ENCODE measurements at places on chromosomes 5 and 9. TPM values are rescaled to one million over a fixed set of nuclear protein-coding genes. Genes with fewer than 3 reads are reported as not detected.
A peak's percentile ranks its signal among the peaks of the same experiment; 100 is the strongest.

GRCh38 chr5:59807806-59808205 is 85.7 kb downstream of the PDE4D start:
- H3K36me3 ChIP-seq, result no peaks in the 10 kb centered on the region
- no peak for DNase-seq
- H3K4me1 ChIP-seq, result no peaks in the 10 kb centered on the region
- no peak overlapping the region for H3K27ac ChIP-seq
- peaks cover 9% of the 10 kb centered on the region for H3K27me3 ChIP-seq

GRCh38 chr5:30878746-30879145 is 314.7 kb upstream of the CDH6 start:
- H3K36me3 ChIP-seq, result no peaks in the 10 kb centered on the region
- H3K4me3 ChIP-seq, result no peak overlapping the region
- H3K27me3 ChIP-seq, result no peaks in the 10 kb centered on the region

DNA sequence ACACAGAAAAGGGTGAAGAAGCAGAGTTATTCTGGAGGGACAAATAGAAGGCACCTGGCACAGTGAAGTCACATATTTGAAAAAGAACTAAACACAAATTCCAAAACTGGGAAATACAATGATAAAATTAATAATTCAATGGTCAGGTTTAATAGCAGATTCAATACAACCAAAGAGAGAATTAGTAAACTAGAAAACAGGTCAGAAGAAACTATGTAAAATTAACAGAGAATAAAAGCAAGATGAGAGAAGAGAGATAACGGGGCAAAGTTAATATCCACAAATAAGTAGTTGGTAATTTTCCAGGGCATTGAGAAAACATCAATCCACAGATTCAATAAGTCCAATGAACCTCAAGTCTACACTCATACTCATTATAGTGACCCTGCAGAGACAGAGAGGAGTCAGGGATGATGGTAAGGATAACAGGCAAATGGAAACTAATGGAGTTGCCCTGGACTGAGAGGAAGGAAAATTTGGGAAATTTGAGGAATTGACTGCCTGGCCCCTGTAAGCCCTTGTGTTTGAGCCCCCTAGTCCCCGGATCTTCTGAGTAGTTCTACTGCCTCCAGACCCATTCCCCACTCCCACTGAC is 8.3 kb upstream of the ERGIC1 start:
- H3K36me3 ChIP-seq, result no peaks in the 10 kb centered on the region
- peaks cover 3% of the 10 kb centered on the region for H3K4me1 ChIP-seq
- no peak for DNase-seq
- H3K27ac ChIP-seq, result no peak overlapping the region

- DNase-seq, result peak; percentile 28
- H3K27ac ChIP-seq, result no peak overlapping the region
- H3K27me3 ChIP-seq, result no peaks in the 10 kb centered on the region
- H3K4me1 ChIP-seq, result no peaks in the 10 kb centered on the region
- peaks cover 5% of the 10 kb centered on the region for H3K36me3 ChIP-seq
- H3K4me3 ChIP-seq, result no peak overlapping the region
Observed at GRCh38 chr5:128378196-128378595, 159.8 kb downstream of the FBN2 start.

- peaks cover 13% of the 10 kb centered on the region for H3K4me1 ChIP-seq
- H3K27me3 ChIP-seq, result no peaks in the 10 kb centered on the region
- H3K4me3 ChIP-seq, result no peak overlapping the region
- no peak for DNase-seq
Observed at GRCh38 chr5:10017786-10018185, 231.9 kb downstream of the ATPSCKMT start.

- no peak overlapping the region for H3K27ac ChIP-seq
- no peaks in the 10 kb centered on the region for H3K27me3 ChIP-seq
- no peak for DNase-seq
- H3K36me3 ChIP-seq, result no peaks in the 10 kb centered on the region
Observed at GRCh38 chr5:56326116-56326515, 93.0 kb upstream of the ANKRD55 start.

- no peaks in the 10 kb centered on the region for H3K4me1 ChIP-seq
- H3K27ac ChIP-seq, result no peak overlapping the region
- peak overlapping the region; percentile 57 for H3K4me3 ChIP-seq
- H3K36me3 ChIP-seq, result no peaks in the 10 kb centered on the region
- H3K27me3 ChIP-seq, result no peaks in the 10 kb centered on the region
Observed at GRCh38 chr5:27472000-27472763, 433.8 kb upstream of the CDH9 start.

- H3K27ac ChIP-seq, result peak overlapping the region; percentile 39
- H3K4me1 ChIP-seq, result peaks cover 6% of the 10 kb centered on the region
- H3K36me3 ChIP-seq, result peaks cover 17% of the 10 kb centered on the region
- H3K27me3 ChIP-seq, result no peaks in the 10 kb centered on the region
Observed at GRCh38 chr9:128456613-128457061, 831 bp downstream of the ODF2 start.

DNA sequence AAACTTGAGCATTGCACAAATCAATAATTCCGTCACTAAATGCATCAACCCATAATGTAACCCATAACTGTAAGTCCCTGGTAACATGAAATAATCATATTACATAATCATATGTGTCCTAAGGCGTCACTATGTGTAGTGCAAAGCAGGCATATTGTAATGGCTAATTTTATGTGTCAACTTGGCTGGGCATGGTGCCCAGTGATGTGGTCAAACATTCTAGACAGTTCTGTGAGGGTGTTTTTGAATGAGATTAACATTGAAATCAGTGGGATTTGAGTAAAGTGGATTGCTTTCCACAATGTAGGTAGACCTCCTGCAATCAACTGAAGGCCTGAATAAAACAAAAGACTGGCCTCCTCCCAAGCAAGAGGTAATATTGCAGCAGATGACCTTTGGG is 794.4 kb upstream of the ACO1 start:
- no peaks in the 10 kb centered on the region for H3K27me3 ChIP-seq
- no peaks in the 10 kb centered on the region for H3K36me3 ChIP-seq
- no peak for DNase-seq
- H3K4me1 ChIP-seq, result no peaks in the 10 kb centered on the region

DNA sequence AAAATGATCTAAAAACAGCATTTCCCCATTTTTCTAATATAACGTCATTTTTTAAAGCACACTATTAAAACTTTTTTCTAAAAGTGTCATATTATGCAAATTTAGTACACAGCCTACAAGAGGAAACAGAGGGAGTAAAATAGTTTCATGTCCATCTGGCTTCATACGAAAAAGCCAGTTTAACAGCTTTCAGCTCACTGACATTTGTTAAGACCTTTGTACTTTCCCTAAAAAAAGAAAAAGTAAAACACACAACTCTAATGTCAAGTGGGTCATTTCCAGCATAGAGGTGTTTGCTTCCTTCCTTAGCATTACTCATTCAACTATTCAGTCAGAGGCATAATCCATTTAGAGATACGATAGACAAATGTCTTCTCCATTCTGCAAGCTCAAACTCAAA is 49.4 kb downstream of the ABHD17B start:
- peaks cover 1% of the 10 kb centered on the region for H3K36me3 ChIP-seq
- no peaks in the 10 kb centered on the region for H3K27me3 ChIP-seq
- no peak for DNase-seq
- H3K27ac ChIP-seq, result no peak overlapping the region
- no peak overlapping the region for H3K4me3 ChIP-seq
- H3K4me1 ChIP-seq, result no peaks in the 10 kb centered on the region

DNA sequence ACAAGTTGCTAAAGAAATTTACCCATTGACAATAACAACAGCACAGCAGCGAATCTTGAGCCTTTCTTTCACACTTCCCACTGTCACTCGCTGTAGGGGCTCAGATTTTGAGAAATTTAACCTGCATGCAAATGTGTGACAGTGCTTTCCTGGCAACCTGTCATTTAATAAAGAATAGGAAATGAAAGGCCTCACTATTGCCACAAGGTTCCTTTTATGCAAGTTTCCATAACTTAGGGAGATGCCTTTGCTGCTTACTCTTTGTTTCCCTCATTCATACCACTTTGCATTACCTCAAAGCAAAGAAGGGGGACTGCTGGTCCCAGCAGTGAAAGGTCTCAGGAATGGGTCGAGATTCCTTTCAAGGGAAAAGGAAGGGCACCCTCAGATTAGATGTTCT is 49.5 kb downstream of the PTCD2 start:
- no peaks in the 10 kb centered on the region for H3K36me3 ChIP-seq
- no peaks in the 10 kb centered on the region for H3K27me3 ChIP-seq
- no peak overlapping the region for H3K4me3 ChIP-seq
- H3K27ac ChIP-seq, result no peak overlapping the region
- no peak for DNase-seq

DNA sequence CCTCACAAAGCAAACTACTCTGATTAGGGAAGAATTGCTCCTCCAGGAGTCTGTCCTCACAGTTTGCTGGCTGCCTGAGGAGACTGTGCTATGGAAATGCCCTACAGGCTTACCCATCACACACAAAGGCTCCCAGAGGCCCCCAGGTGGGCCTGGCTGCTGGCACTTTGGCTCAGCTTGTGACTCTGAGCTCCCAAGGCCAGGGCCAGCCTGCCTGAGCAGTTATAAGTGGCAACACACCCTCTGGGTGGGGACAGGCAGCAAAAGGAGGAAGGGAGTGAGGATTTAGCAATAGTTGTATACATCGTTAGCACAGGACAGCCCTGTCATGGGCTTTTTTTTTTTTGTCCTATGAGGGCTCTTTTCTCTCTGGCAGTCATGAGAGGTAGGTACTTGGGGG is 103.5 kb downstream of the DAPK1 start:
- no peak for DNase-seq
- peaks cover 13% of the 10 kb centered on the region for H3K4me1 ChIP-seq
- H3K36me3 ChIP-seq, result no peaks in the 10 kb centered on the region
- peaks cover 4% of the 10 kb centered on the region for H3K27me3 ChIP-seq
- no peak overlapping the region for H3K27ac ChIP-seq

- H3K4me1 ChIP-seq, result peaks cover 27% of the 10 kb centered on the region
- no peaks in the 10 kb centered on the region for H3K27me3 ChIP-seq
- peak; percentile 42 for DNase-seq
- H3K36me3 ChIP-seq, result peaks cover 65% of the 10 kb centered on the region
- H3K4me3 ChIP-seq, result no peak overlapping the region
- H3K27ac ChIP-seq, result peak overlapping the region; percentile 43
Observed at GRCh38 chr5:151038801-151039238, 18.4 kb downstream of the GPX3 start.

The TNPO1 gene
- 45.5 TPM for polyA plus RNA-seq

The NR4A3 gene
- polyA plus RNA-seq, result 0.37 TPM

The C9orf72 gene
- polyA plus RNA-seq, result 1.6 TPM

The GABRB2 gene
- polyA plus RNA-seq, result not detected

Data from IMR-90 (cell line).